ENCODE measurements at places on chromosomes 12 and 14. TPM values are rescaled to one million over a fixed set of nuclear protein-coding genes. Genes with fewer than 3 reads are reported as not detected.
A peak's percentile ranks its signal among the peaks of the same experiment; 100 is the strongest.

DNA sequence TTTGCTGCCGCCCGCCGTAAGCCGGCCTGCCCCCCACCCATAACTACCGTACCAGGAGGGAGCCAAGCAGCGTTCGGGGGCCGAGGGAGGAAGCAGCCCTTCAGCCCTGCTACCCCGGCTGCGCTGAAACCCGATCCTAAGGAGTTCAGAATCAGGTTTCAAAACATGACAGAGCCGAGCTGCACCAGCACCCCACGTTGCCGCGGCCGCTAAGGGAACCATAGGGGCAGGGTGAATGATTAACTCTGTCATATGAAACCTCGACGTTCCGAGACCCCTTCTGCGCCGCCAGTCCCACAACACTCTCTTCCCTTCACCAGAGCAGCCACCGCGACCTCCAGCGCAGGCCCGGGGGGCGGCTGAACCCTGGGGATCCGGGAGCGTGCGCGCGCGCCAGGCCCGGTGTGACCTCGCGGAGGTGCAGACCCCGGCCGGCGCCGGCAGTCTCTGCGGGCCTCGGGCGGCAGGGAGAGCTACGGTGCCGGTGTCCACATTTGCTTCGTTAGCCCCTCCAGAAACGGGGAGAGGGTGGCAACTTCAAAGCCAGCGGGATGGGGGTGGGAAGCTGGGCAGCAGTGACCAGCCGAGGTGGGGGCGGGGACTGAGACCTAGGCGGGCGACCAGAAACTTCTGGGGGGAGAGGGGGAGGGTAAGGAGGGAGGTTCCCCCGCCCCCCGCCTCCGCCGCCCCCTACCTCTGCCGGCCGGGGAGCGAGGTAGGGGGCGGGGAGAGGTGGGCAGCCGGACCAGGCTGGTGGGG is 1.6 kb downstream of the SIX4 start:
- DNase-seq, result peak; percentile 40

DNA sequence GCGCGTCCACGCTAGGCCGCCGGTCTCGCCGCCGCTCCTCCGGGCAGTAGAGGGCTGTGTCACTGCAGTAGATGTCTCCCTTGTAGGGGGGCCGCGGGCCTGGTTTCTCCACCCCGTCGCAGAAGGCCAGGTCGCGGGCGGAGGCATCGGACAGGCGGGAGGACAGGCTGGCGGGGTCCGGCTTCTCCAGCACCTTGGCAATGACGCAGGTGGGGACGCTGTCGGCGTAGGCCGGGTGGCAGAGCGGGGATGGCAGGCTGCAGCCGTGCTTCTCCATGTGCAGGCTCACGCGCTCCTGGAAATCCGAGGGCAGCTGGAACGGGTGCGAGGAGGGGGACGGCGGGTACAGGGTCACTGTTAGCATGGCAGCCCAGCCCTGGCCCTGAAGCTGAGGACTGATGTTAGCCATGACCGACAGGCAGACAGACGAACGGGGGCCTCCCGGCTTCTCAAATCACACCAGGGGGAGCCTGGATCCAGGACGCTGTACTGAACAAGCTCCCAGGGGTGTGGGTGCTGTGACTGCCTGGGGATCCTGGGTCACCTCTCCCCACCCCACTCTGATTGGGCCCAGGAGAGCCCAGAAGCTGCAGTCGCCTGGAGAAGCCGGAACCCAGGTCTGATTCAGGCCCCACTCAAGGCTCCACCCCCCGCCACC is 48.1 kb downstream of the BEGAIN start:
- DNase-seq, result no peak

GRCh38 chr12:22366181-22366580 is 31.7 kb upstream of the ST8SIA1 start:
- DNase-seq, result no peak

GRCh38 chr14:22614240-22614799 is 16.2 kb downstream of the ABHD4 start:
- no peak for DNase-seq

- DNase-seq, result no peak
These were observed 142.9 kb upstream of the TMPO start for GRCh38 chr12:98372340-98373024.

GRCh38 chr12:98669751-98670150 is 24.7 kb downstream of the APAF1 start:
- DNase-seq, result no peak

DNA sequence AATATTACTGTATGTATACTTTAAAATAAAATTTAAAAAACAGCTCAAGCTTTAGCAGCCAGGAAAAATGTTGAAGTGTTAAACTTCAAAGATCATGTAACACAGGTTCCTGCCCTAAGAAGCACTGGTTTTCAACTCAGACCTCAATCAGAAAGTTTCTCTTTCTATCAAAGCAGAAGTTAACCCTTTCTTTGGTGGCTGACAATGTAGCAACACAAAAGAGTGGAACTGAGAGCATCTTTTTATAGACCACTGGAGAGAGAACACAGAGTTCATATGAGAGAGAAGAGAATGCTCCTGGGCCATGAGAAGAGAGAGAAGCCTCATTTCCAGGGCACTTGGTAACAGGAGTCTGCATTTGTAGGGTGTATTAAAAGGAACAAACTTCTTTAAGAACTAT is 42.2 kb upstream of the KTN1 start:
- no peak for DNase-seq

The POTEM gene
- not detected for total RNA-seq

The ABCD2 gene
- total RNA-seq, result 1.1 TPM

The RGS6 gene
- not detected for total RNA-seq

The TGM1 gene
- total RNA-seq, result 5.7 TPM

The CLEC4C gene
- total RNA-seq, result not detected
